ENCODE measurements at places on chromosomes 11 and 22. TPM values are rescaled to one million over a fixed set of nuclear protein-coding genes. Genes with fewer than 3 reads are reported as not detected.
A peak's percentile ranks its signal among the peaks of the same experiment; 100 is the strongest.

GRCh38 chr22:23061471-23062280 lies 8.6 kb upstream of the GNAZ start:
- ATAC-seq: no peak

- no peak for ATAC-seq
Observed at GRCh38 chr11:100824041-100824809, 137.1 kb downstream of the ARHGAP42 start.

- no peak for ATAC-seq
Observed at GRCh38 chr11:22730319-22730718, 63.9 kb downstream of the GAS2 start.

DNA sequence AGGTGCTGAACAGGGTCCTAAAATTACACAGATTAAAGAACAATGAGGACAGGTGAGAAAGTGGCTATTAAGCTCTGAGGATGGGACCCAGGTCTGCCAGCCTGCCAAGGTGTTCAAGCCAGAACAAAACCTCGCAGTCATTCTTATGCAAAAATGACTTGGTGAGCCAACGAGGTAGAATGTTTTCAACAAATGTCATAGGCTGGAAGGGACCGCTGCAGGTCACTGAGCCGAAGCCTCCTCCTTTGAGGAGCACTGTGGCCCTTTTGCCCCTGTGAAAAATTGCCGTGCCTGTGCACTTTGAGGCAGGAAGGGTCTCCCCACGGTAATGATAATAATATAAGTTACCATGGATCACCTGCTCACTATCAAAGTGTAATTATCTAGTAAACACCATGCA lies 216.2 kb downstream of the DSCAML1 start:
- ATAC-seq: no peak

DNA sequence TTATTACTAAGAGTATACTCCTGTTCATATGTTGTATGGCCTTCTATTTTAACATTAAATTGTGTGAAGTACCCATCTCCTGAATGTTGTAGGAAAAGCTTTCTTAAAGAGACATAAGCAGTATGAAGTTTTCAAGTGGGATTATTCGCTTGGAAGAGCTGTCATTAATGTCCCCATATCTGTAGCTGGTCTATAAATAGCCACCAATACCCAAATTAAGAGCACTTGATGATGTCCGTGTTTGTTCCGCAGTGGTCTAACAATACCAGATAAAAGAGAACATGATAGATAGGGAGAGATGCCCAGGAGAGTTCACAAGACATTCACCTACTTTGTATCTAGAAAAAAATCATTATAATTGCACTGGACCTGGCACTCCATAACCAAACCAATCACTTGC lies 527.6 kb downstream of the DLG2 start:
- no peak for ATAC-seq

DNA sequence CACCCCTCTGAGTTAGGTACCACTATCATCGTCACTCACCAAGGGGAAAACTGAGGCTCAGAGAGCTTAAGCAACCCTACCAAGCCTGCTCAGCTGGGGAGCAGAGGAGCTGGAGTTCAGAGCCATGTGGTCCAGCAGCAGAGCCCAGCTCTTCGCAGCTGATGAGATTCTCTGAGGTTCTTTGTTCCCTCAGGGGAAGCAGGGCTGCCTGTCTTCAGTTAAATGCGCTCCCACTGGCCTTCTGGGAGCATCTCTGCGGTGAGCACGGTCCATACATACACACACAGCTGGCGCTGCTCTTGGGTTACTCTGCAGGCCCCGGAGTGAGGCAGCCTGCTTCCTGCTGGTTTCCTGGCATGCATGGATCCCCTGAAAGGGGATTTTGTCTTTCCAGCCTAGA lies 5.2 kb upstream of the PTGDR2 start:
- no peak for ATAC-seq

DNA sequence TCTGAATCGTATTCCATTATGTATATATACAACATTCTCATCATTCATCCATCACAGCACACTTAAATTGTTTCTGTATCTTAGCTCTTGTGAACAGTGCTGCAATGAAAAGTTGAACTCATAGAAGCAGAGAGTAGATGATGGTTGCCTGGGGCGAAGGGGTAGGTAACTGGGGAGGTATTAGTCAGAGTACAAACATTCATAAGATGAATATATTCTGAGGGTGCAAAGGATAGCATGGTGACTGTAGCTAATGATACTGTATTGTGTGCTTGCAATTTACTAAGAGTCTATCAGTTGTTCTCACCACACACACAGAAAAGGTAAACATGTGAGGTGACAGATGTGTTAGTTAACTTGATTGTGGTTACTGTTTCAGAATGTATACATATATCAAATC lies 12.6 kb upstream of the RFPL2 start:
- no peak for ATAC-seq

DNA sequence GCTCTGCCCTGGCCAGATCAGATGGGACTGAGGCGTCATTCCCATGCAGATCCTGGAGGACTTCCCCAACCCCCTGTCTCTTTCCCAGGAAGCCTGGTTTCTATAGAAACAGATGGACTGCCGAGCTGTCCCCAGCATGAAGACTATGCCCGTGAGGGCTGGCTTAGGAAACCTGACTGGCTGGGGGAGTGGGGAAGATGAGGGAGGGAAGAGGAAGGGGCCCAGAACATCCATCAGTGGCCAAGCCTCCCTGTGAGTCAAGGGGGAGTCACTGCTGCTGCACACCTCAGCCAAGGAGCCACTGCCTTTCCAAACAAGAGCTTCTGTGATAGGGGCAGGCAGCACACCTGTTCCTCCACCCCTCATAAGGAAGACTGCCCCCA lies 5.8 kb downstream of the TP53I11 start:
- no peak for ATAC-seq

DNA sequence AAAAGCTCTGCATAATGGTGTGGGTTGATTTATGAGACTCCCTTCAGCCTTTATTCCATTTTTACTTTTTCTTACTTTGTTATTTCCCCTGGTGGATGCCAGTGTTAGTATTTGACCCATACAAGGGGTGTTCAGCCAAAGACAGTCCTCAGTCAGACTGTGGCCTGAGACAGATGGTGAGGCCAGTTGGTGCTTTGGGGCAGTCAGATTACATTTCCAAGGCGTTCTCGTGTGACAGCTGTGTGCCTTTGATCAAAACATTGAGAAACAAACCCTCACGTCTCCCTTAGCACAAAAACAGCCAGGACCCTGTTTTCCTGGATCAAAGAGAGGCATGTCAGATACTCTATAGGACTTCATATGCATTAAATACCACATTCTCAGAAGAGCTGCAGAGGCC lies 31.3 kb upstream of the SLN start:
- ATAC-seq: no peak

- no peak for ATAC-seq
Observed at GRCh38 chr11:74278721-74279161, 32.7 kb downstream of the P4HA3 start.

DNA sequence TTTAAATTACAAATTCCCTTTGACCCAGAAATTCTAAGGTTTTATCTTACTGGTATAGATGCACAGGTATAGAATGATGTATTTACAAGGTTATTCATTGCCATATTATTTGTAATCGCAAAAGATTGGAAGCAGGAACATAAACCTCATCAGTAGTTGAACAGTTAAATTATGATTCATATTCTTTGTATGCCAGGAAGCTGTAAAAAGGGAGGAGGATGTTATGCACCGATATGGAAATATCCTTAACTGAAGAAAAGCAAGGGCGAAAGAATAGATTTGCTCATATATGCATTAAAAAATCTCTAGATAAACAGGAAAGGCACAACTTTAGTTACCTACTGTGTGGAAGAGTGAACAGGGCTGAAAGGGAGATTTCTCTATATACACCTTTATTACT lies 36.7 kb downstream of the PPFIA1 start:
- no peak for ATAC-seq

- ATAC-seq: no peak
Observed at GRCh38 chr11:123652599-123652998, 1.8 kb downstream of the SCN3B start.

DNA sequence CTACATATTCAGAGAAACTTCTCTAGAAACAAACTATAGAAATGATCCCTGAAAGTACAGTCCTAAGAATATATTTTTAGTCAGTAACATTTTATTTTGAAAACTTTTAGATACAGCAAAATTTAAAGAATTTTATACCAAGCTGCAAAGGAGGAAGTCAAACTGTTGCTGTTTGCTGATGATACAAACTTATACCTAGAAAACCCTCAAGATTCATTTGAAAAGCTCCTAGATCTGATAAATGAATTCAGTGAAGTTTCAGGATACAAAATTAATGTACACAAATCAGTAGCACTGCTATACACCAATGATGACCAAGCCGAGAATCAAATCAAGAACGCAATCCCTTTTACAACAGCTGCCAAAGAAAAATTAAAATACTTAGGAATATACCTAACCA lies 10.1 kb downstream of the ZBTB44 start:
- ATAC-seq: no peak

DNA sequence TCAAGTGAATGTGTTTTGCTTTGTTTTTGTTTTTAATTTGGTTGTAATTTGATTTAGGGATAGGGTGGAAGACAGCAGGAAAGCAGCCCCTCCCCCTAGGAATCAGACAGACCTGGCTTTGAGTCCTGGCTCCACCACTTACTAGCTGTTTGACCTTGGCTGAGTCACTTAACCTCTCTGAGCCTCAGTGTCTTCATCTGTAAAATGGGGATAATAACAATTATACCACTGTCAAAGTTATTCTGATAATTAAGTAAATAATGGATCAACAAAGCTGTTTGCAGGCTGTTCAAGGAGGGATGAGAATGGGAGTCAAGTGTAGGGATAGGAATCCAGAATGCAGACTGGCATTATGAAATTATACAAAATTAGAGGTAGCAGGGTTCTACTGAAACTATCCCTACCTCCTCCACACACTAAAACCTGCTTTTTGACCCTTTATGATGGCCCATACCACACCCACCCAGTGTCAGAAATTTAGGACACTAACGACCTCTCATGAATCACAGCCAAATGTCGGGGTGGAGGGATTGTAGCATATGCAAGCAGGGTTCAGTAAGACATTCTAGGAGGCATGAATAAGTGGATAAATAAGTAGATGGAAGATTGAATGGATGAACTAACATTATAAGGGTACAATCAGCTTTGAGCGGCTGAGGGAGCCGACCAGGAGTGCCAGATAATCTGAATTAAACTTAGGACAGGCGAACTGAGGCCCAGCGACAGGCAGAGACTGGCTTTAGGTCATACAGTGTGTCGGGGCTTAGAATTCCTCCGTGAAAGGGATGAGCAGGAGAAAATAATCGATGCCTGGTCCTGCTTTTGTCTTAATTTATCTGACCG lies 974 bp downstream of the ANAPC15 start:
- peak; percentile 0 for ATAC-seq

- peak; percentile 99 for ATAC-seq
Observed at GRCh38 chr22:23696326-23696851, 5.6 kb downstream of the RGL4 start.

DNA sequence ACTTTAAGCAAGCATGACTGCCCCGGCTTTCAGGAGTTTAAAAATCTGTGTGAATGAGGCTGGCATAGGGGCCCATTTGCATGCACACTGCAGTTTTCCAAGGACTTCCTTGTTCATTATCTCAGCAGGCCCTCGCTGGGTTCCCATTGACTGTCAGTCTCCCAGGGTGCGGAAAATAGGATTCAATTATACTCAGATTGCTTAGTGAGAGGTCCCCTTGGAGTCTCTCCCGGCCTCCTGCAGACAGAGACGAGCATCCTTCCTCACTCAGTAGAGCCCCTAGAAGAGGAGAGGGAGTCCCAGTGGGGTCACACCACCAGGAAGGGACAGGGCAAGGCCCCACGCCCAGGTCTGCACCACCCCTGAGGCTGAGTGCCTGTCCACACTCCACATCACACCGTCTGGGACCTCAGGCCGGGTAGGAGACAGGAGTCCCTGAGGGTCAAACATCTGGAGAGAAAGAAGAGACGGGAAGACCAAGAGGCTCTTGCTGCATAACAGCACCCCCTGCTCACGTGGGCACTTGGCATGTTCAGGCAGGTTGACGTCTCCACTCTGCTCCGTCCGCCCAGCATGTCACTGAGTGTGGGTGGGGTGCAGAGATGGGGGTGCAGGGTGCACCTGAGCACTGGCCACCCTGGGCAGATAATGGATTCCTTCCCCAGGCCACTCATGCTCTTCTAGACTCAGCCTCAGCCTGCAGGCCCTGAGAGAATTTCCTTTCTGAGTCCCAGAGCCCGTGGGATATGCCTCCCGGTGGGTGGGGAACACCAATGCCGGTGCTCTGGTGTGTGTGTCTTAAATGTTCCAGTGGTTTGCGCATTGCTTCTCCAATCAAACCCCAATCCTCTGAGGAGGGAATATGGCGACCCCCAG lies 58.8 kb downstream of the MCM5 start:
- ATAC-seq: no peak

- no peak for ATAC-seq
Observed at GRCh38 chr11:124454552-124454951, 9.1 kb upstream of the OR8B8 start.

GRCh38 chr11:77080643-77081210 lies 14.0 kb downstream of the CAPN5 start:
- ATAC-seq: no peak

CARD18 gene
- not detected for total RNA-seq

ILK gene
- 85.0 TPM for total RNA-seq

SYCE3 gene
- 0.65 TPM for total RNA-seq

CRYBB3 gene
- not detected for total RNA-seq

Data from activated T-helper 17 cell treated with anti-CD3 and anti-CD28 coated beads, Interleukin-2, amount 50 U/mL, for 72 hours (primary cell).